ENCODE measurements at places on chromosomes 4 and X.

- DNase-seq, result no peak
Observed at GRCh38 chr4:38069271-38069760, 109.1 kb downstream of the PTTG2 start.

GRCh38 chr4:112916868-112917267, 132.6 kb upstream of the ANK2 start:
- DNase-seq, result no peak

DNA sequence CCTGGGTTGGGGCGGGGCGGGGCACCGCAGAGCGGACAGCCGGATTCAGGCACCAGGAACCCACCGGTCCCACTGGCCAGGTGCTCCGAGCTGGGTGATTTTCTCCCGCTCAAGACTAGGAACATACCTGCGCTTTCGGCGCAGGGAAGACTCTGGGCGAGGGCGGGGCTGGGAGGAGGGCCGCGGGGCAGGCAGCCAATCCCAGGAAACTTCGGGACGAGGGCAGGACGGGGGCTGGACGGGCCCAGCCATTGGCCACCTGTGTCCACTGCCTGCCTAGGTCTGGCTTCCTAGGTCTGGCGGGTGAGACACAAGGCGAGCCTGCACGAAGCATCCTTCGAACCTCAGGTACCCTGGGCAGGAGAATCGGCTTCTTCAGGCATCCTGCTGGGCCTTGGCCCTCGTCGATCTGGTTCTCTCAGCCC, 274 bp upstream of the ERVMER34-1 start:
- DNase-seq, result no peak

DNA sequence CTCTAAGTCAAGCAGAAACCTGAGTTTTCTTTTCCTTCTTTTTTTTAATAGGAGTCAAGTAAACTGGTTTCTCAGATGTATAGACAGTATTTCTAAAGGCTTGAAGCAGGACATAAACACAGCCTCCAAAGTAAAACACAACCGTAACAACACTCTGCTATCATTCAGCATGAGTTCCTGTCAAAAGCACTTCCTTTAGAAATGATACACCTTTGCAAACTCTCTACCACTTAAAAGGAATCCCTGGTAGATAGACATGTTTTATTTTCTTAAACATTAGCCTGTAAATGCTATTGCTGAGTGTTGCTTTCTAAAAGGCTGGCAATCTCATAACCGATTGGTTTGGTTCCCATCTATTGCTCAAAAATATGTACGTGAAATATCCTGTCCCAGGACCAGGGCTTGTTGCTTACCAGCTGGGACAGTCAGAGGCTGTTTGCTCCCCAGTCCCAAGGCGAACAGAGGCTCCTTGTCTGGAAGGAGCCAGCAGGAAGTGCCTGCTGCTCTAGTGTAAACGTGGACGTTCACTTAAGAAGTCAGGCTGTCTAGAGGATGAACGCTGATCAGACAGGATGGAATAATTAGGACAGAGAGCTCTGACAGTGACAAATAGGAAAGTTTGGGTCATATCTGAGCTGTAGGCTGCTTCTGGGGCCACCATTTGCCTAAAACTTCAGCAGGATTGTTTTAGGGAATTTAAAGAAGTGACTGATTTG, 173.9 kb upstream of the KLF3 start:
- DNase-seq, result no peak

- no peak for DNase-seq
Observed at GRCh38 chr4:114600672-114601071, 2.1 kb downstream of the UGT8 start.

GRCh38 chr4:112146502-112146813, 1.2 kb downstream of the FAM241A start:
- no peak for DNase-seq

GRCh38 chr4:73727685-73728084, 12.7 kb upstream of the CXCL8 start:
- DNase-seq, result no peak

- no peak for DNase-seq
Observed at GRCh38 chr4:95550115-95550987, 1.6 kb upstream of the UNC5C start.

GRCh38 chr4:183843248-183843671, 61.8 kb upstream of the STOX2 start:
- DNase-seq, result no peak

DNA sequence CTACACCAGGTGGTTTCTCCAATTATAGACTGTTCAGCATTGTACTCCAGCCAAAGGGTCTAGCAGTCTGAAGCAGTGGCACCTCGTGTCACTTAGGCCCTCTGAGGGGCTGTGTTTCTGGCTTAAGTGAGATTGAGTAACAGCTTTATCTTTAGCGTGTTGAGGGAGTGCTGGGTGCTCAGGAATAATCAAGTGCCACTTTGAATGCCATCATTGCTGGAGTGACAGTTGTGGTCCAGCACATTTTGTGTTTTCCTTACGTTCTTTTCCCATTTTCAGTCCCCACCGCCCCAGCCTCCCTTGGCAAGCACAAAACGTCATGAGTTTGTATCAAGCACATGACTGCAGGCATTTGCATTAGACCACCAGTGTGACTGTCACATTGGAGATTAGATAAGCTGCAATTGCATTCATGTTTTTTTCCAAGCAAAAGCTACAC, 58.7 kb downstream of the FNIP2 start:
- DNase-seq, result no peak

All from activated CD8-positive, alpha-beta memory T cell treated with anti-CD3 and anti-CD28 coated beads for 1 hour (primary cell).